ENCODE measurements at places on chromosomes 11 and 22. TPM values are rescaled to one million over a fixed set of nuclear protein-coding genes. Genes with fewer than 3 reads are reported as not detected.

- no peaks in the 10 kb centered on the region for H3K36me3 ChIP-seq
- H3K4me3 ChIP-seq: peak overlapping the region; percentile 90
- H3K4me1 ChIP-seq: no peaks in the 10 kb centered on the region
- peaks cover 3% of the 10 kb centered on the region for H3K27me3 ChIP-seq
- no peak overlapping the region for H3K27ac ChIP-seq
These were observed 644 bp downstream of the TMEM134 start for GRCh38 chr11:67468456-67468758.

DNA sequence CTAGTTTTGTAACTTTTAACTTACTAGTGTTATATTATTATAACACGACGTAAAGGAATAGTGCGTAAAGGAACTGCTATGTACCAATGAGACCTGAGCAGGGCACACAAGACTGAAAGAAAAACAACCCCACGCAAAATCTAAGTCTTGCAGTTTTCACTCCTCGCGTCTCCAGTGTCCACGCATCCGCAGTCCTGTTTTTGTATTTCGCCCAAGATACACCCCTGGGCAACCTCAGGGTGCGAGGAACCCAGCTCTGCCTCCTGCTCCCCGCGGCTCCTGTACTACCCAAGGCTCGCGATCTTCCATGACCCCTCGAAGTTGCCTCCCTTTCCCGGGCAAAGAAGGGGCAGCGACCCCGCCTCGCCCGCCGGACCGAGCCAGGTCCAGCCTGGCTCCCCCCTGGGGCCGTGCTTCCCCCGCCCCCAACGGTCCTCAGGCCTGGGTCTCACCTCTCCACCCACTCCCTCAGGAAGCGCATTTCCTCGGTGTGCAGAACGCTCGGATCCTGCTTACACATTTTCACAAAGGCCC lies 393 bp downstream of the ST13 start:
- peak overlapping the region; percentile 99 for H3K4me3 ChIP-seq
- peaks cover 22% of the 10 kb centered on the region for H3K36me3 ChIP-seq
- peak; percentile 46 for DNase-seq
- H3K4me1 ChIP-seq: peaks cover 2% of the 10 kb centered on the region
- H3K27ac ChIP-seq: peak overlapping the region; percentile 97

GRCh38 chr11:50182486-50182885 lies 149.8 kb downstream of the OR4C45 start:
- no peak overlapping the region for H3K27ac ChIP-seq
- H3K4me3 ChIP-seq: no peak overlapping the region
- H3K27me3 ChIP-seq: no peaks in the 10 kb centered on the region

Gene OR10D3
- not detected for total RNA-seq

Gene RAG2
- not detected for total RNA-seq

All from H9 (cell line).